ENCODE measurements at places on chromosomes 3 and 15.
A peak's percentile ranks its signal among the peaks of the same experiment; 100 is the strongest.

DNA sequence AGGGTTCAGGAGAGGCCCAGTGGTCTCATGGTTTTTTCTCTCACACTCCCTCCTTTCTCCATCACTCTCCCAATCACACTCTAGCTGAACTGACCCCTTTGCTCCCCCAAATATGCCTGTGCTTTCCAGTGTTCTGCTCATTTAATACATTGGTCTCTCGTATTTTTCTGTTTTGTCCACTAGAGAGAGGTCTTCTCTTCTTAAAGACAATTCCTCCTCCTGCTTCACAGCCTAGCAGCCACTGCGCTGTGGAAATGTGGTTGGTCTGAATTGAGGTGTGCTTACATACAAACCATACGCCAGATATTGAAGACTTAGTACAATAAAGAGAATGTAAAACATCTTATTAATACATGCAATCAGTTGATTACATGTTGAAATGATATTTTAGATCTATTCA, 60.6 kb upstream of the XCR1 start:
- no peak for DNase-seq

- no peak for DNase-seq
Observed at GRCh38 chr15:27418726-27419125, 447.7 kb downstream of the GABRG3 start.

DNA sequence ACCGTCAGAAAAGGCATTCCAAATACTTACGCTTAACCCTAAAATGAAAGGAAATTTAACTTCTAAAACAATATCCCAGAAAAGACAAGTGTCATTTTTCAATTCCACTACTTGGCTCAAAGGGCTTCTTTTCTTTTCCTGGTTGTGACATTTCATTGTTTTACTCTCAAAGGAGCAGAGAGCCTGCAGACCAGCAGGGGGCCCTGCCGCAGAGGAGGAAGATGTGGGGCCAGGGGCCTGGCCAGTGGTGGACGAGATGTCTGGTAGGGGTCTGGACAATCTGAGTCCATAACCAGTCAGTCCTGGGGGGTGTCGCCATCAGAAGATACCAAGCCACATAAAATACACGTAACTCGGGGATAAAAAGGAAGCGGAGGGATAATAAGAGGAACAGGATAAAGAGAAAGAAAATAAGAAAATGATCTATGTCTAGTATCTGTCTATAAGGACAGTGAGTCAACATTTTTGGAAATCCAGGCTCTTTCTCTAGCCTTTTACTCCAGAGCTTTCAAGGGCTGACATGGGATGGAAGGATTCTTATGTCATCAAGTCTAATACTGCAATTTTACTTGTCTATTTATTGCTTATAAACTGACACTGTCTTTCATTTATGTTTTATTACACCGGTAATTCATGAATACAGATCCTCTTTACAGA, 54.2 kb upstream of the ARHGEF3 start:
- DNase-seq: no peak

GRCh38 chr15:33644304-33644703, 324.0 kb upstream of the CHRM5 start:
- DNase-seq: no peak

- DNase-seq: no peak
Observed at GRCh38 chr3:58474967-58475578, 16.8 kb upstream of the KCTD6 start.

- DNase-seq: no peak
Observed at GRCh38 chr3:79028916-79029315, 738.9 kb downstream of the ROBO1 start.

- DNase-seq: no peak
Observed at GRCh38 chr15:89091627-89092220, 3.5 kb downstream of the ABHD2 start.

- no peak for DNase-seq
Observed at GRCh38 chr3:182837855-182838454, 44.7 kb downstream of the ATP11B start.

GRCh38 chr3:77945320-77945719, 905.4 kb downstream of the ROBO2 start:
- no peak for DNase-seq

- DNase-seq: no peak
Observed at GRCh38 chr3:79846148-79846933, 78.5 kb upstream of the ROBO1 start.

DNA sequence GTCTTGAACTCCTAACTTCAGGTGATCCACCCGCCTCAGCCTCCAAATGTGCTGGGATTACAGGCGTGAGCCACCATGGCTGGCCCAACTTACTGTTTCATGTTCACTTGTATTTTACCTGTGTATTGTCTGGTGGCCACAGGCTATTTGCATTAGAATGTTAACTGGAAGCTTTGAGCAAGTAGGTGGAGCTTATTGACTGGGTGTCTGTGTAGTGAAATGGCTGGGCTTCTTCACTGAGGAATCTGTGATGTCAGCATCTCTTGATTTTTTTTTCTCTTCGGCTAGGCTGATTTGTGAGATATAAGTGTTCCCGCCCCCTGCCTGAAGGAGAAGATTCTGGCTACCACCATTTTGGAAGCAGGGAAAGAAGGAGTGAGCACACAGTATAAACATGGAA, 237.8 kb upstream of the PEX5L start:
- DNase-seq: no peak

DNA sequence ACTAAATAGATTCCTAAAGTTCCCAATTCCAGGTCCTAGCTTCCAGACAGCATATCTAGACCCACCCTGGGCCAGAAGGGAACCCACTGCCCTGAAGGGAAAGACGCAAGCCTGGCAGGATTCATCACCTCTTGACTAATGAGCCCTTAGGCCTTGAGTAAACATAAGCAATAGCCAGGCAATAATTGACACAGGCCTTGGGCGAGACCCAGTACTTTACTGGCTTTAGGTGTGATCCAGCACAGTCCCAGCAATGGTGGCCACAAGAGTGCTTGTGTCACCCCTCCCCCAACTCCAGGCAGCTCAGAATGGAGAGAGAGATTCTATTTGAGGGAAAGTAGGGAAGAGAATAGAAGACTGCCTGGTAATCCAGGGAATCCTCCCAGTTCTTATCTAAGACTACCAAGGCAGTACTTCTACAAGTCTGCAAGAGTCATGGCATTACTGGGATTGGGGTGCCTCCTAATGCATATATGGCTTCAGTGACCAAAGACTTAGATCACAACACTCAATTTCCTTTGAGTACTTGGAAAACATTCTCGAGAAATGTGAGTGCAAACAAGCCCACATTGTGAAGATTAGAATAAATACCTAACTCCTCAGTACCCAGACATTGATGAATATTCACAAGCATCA, 30.4 kb upstream of the WWTR1 start:
- no peak for DNase-seq

- DNase-seq: no peak
Observed at GRCh38 chr15:66261056-66261455, 7.5 kb upstream of the MEGF11 start.

GRCh38 chr3:186664119-186664495, 1.7 kb upstream of the HRG start:
- no peak for DNase-seq

GRCh38 chr15:94086341-94086740, 145.0 kb upstream of the MCTP2 start:
- no peak for DNase-seq

DNA sequence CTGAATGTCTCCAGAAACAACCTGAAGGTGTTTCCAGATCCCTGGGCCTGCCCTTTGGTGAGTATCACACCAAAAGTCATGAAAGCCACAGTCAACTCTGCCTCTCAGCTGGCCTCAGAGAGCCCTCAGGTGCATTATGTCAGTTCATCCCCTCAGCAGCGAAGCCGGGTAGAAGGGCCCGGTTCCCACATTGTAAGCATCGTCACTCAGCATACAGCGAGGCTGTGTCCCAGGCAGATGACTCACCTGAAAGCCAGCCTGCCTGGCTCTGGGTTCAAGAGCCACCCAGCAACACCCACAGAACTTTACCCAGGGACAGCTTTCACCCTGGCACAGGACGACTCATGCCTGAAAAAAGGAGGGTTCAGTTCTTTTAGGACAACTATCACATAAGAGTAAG, 91.6 kb downstream of the LRRK1 start:
- no peak for DNase-seq

DNA sequence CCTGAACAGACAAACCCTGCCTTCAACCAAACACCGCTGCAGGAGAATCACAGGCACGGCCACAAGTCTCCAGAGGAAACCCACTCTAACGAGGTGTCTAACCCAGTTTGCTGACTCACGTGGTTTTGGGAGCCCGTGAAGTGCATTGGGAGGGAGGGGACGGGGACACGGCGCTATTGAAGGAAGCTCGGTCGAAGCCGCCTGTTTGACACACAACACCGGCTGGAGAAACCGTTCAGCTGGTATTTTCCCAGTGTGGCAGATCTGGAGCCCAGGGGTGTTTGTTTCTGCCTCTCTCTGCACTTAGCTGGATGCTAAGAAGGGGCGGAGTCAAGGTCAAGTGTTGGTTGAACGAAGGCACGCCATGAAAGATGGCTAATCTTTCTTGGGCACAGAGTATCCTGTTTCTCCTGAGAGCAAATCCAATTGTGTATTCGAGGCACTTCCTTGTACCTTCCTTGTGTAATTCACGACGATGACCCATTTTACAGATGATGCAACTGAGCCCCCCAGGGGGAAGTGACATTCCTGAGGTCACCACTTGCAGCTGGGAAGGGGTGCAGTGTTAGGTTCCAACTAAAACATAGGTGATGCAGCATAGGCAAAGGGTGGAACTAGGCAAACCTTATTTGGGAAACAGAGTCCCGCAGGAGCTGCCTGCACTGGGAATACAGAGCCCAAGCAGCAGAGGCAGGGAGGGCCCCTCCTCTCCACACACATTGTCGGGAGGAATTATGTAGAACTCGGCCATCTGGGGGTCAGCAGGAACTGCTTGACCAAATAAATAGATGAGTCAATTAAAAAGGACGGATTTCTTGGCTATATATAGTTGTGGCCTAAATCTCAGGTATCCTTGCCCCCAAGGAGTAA, 22.5 kb downstream of the SLC6A6 start:
- no peak for DNase-seq

GRCh38 chr15:49898097-49898496, 220.9 kb downstream of the ATP8B4 start:
- no peak for DNase-seq

DNA sequence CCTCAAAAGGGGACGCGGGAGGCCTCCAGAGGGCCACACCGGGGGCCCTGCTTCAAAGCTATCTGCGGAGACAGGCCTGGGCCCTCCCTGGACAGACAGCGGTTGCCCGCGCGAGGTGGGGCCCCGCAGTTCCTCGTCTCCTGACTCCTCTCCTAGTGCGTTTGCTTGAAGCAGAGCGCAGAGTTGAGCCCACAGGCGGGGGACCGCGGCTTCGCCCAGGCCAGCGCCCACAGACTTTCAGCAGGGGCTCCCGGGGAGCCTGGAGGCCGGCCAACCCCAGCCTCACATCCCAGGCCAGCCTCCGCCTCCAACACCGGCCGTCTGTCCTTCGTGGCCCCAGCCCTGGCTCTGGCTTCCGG, 540 bp upstream of the ADAMTS7 start:
- DNase-seq: no peak

- no peak for DNase-seq
Observed at GRCh38 chr3:53828581-53828980, 17.6 kb downstream of the CHDH start.

DNA sequence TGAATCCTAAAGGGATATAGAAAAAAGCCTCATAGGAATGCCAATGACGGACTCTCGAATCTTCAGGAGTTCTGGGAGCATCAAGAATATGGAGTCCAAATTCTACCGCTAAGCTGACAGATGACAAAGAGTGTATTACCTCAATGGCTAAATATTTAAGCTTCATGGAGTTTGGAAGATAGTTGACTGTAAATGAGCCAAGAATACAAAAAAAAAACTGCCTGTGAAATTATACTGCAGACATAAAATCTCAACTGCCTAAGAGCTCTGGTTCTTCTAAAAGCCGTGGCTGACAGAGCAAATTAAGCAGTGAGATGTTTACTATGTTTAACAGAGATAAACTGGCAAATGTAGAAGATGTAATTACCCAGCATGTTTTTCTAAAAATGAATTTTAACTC, 140.0 kb downstream of the GADL1 start:
- no peak for DNase-seq

DNA sequence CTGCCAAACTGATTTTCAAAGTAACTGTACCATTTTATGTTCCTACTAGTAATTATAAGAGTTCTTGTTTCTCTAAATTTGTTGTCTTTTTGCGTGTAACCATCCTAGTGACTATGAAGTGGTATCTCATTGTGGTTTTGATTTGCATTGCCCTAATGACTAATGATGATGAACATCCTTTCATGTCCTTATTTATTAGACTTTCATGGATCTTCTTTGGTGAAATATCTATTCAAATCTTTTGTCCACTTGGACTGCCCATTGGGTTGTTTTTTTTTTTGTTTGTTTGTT, 3.6 kb downstream of the OXSR1 start:
- DNase-seq: no peak

GRCh38 chr3:15601046-15601398, 347 bp downstream of the HACL1 start:
- peak; percentile 3 for DNase-seq

GRCh38 chr3:30317561-30317960, 288.8 kb upstream of the TGFBR2 start:
- DNase-seq: no peak

GRCh38 chr3:106765342-106765741, 611.9 kb upstream of the CCDC54 start:
- no peak for DNase-seq

DNA sequence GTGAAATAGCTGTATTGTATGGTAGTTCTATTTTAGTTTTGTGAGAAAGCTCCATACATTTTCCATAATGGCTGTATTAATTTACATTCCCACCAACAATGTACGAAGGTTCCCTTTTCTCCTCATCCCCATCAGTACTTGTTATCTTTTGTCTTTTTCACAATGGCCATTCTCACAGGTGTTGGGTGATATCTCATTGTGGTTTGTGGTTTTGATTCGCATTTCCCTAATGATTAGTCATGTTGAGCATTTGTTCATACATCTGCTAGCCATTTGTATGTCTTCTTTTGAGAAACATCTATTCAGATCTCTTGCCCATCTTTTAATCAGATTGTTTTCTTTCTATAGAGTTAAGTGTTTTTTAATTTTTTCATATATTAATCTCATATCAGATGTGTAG, 931.9 kb downstream of the IGSF11 start:
- DNase-seq: no peak

DNA sequence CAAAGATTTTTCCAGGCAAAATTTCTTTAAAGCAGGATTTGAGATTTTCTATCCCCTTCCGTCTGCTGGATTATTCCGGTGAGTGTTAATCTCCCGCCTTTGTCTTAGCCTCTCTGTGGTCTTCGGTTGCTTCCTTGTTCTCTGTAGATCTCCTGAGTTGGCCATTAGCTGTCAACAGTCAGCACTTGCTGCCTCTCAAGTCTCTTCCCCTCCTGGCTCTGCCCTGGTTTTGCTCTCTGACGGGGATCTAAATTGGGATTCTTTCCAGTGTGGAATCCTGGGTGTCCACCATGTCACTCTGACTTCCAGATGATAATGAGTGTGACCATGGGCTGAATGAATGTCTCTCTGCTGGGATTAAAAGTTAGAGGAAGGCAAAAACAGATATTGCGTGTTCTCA, 121.5 kb downstream of the IGF1R start:
- DNase-seq: no peak

DNA sequence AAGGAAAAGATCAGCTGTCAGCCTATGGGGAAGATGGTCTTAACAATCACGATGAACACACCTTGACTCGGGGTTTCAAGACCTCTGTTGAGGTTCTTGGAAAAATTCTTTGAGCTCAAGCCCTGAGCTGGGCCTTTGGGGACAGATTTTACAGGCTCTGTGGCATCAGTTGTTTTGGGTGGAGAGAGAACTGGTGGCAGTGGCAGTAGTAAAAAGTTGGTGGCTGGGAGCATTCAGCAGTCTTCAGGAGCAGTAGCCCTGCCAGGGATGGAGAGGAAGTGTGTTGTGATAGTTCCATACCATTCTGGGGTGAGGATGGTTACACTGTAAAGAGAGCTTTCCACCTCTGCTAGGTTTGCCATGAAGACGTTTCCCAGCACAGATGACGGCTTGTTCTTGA, 4.9 kb upstream of the KY start:
- DNase-seq: no peak

Measured in stimulated activated CD4-positive, alpha-beta T cell treated with anti-CD3 and anti-CD28 coated beads, Interleukin-1b, Interleukin-23, amount 100 ng/mL, for 1 hour (primary cell).